Foreskin melanocyte (primary cell): ENCODE measurements at places on chromosomes 6 and 20.

GRCh38 chr6:151553416-151554165 is 59.8 kb downstream of the CCDC170 start:
- no peak for DNase-seq

- DNase-seq = peak; percentile 96
Measured at GRCh38 chr6:9455864-9456658, 958.8 kb downstream of the TFAP2A start.

DNA sequence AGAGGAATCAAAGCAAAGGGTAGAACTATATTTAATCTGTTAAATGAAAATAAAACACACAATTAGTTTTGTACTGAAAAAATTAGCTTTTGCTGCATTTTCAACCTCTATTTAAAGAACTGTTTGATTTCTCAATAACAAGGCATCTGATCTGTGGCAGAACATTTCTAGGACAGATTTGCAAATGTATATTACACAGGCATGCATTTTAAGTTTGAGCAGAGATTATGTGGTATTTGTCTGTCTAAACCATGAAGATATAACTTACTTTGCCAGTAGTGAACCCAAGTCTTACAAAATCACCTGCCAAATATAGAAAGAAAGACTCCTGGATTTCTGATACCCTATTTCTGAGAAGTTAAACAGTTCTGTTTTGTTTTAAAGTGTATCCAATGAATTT is 71.9 kb downstream of the TFAP2B start:
- no peak for DNase-seq

DNA sequence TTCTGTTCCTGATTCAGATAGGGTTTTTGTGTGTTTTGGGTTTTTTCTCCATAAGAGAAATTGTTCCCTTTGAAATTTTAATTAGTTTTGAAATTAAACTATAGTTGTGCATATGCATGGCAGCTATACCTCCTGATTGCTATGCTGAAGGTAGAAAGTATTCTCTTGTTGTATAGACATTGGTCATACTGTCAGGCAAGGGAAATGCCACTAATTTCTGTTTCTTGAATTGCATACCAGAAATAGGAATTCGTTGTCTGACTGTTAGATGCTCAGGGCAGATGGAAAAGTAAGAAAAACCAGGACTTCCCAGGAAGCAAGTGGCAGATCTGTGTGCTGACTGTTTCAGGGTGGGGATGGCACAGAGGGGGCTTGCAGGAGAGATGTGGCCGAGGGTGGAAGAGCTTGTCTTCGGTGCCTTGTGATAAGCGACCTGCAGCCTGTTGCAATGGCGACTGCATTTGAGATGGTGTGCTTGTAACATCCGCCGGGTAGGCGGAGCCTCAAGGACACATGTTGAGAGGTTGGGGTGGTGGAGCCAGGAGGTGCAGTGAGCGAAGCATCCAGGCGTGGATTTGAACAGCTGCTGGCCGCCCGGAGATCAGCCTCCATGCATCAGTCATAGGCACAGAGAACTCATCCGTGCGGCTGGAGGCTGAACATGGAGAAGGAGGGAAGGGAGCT is 42.8 kb downstream of the RREB1 start:
- peak; percentile 48 for DNase-seq

GRCh38 chr6:149924206-149924932 is 1.4 kb upstream of the RAET1G start:
- DNase-seq = no peak

DNA sequence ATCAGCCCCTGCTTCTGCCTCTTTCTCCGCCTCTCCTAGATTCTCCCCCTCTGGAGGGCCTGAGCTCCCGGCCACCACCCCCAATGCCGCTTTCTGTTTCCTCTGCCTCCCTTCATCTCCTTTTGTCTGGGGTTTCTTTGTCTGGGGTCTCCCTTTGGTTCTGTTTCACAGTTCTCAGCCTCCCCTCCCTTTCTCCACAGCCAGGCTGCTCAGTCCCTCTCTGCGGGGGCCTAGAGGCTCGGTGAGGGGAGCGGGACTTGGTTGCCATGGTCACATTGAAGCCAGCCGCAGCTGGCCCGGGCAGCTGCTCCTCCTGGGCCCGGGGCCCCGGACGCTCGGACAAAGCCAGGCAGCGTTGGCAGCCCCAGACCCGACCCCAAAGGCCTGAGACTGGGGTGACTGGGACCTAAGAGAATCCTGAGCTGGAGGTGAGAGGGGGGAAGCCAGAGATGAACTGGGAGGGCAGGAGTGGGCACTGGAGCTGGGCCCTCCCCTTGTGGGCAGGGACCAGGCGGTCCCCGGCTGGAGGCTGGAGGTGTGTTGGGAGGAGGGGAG is 3.5 kb upstream of the DDR1 start:
- no peak for DNase-seq

GRCh38 chr6:96724641-96725040 is 112.6 kb downstream of the GPR63 start:
- DNase-seq = no peak

- no peak for DNase-seq
Measured at GRCh38 chr6:163643866-163644265, 229.3 kb downstream of the QKI start.

DNA sequence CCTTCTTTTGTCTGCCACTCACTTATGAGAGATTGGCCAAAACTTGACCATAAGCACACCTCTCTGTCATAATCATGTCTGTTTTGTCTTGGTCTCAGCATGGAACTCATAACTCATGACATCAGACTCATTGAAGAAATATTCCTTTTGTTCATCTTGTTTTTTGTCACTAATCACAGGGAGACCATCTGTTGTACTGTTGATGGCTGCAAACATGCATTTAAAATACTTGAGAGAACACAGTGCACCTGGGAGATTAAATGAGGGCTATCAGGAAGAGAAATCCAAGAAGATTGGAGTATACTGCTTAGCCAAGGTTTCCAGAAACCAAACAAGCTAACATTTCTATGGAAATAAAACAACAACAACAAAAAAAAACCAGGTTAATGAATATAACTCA is 689.7 kb downstream of the EPM2A start:
- DNase-seq = no peak

DNA sequence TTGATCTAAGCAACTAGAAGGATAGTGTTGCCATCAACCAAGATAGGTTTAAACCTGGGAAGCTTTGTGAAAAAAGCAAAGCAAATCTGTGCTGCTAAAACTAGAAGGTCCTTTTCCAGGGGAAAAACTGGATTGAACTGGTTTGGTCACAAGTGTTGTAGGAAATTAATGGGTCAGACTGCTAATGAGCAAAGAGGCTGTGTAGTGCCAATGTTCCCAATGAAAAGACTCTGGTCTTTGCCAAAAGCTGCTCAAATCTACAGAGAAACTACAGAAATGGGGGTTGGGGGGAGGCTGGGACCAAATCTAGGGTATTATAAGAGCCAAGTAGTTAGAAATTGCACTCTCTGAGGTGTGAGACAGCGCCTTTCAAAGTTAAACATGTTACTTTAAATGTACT is 85.0 kb downstream of the PLCG1 start:
- no peak for DNase-seq

- no peak for DNase-seq
Measured at GRCh38 chr6:19434065-19434464, 403.1 kb upstream of the ID4 start.

DNA sequence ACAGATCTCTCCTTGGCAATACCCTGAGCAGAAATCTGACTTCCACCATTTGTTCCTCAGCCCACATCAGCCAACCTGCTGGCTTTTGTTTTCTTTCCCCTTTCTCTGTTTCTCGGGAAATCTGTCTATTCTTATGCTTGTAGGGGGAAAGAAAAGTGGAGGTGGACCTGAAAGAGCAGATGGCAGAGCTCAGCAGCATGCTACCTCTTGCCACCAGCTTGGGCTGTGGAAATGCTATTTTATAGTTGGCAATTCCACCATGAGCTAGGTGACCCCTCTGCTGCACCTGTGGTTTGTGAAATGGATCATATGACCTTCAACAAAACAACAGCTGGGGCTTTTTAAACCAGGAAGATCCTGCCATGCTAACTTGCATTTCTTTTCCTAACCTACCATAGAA is 6.8 kb upstream of the SPATS1 start:
- DNase-seq = no peak

DNA sequence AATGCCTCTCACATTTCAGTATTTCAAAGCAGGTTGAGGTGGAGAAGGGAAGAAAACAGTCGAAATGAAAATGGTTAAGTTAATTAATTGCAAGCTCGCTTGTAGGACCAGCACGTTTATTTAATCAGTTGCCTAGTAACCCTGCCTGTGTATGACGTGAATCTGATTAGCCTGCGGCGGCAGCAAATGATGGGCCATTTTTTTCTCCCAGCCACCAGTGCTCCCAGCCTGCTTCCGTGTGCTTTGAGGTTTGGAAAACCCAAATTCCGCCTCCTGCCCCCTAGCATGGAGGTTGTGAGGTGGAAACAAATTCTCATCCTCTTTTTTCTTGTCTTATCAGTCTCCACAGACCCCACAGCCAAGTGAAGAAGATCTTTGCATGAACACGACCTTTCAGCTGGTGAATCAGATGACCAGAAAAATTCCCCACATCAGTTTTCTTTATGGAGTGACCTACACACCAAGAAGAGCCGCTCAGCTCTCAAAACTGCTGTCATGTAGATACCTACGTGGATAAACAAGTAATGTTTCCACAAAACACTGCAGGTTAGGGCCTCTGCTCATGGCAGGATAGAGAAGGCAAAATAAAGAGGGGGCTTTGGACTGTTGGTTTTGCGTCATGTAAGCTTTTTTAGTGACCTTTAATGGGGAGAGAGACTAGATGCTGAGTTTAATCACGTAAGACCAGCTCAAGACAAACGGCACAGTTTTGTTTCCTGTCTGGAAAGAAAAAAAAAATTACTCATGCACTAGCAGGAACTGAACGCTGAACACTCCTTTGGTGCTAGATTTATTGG is 572.9 kb upstream of the NOX3 start:
- no peak for DNase-seq

GRCh38 chr6:5315881-5316280 is 54.6 kb downstream of the FARS2 start:
- no peak for DNase-seq

DNA sequence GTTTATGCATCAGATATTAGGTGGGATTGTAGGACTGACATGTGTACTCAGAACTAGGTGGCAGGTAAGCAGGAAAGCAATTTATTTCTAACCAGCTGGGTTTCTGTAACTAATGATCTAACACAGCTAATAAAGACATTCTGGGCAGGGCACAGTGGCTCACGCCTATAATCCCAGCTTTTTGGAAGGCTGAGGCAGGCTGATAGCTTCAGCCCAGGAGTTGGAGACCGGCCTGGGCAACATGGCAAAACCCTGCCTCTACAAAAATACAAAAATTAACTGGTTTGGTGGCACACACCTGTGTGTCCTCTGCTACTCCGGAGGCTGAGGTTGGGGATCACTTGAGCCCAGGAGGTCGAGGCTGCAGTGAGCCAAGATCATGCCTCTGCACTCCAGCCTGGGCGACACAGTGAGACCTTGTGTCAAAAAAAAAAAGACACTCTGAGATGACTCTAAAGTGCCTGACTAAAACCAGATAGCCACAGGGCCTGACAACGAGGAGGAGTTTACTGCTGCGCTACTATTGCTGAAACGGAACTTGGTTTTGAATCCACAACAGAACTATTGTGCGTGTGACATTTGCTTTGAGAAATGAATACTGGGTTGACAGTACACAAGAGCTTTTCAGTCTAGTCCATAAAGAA is 29.2 kb upstream of the CEP85L start:
- peak; percentile 96 for DNase-seq

DNA sequence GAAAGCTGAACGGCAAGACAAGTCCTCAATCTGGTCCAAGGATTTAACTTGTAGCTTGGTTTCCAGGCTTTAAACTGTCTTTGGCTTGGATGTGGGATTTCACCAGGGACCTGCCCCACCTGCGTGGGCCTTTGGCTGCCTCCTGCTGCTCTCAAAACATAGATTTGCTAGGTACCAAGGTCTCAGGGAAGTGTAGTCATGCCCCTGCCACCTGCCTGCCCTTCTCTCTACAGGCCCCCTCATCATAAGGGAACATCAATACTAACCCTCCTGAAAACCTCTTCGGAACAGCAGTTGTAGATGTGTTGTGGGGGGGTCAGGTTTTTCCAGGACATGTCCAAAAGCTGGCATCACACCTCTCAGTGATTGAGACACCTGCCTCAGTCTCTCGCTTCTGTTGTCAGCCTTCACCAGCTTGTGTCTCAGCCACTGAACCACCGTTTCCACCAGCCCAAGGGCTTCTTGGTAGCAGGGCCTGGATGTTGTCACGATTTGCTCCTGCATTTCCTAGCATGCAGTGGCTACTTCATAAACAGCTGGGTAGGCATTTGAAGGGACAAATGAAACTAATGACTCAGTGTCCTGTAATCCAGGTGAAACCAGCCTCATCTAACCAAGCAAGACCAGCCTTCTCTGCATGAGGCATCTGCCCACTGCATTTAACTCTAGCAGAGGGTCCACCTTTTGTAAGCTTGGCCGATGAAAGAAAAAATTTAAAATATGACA is 141.6 kb upstream of the THBS2 start:
- no peak for DNase-seq

GRCh38 chr20:37350649-37351574 is 5.0 kb downstream of the SRC start:
- DNase-seq = no peak
